ENCODE measurements at places on chromosomes 11 and 22.

GRCh38 chr22:35318346-35319215 is 18.9 kb downstream of the TOM1 start:
- DNase-seq = no peak

GRCh38 chr11:134584001-134584561 is 172.0 kb upstream of the B3GAT1 start:
- no peak for DNase-seq

DNA sequence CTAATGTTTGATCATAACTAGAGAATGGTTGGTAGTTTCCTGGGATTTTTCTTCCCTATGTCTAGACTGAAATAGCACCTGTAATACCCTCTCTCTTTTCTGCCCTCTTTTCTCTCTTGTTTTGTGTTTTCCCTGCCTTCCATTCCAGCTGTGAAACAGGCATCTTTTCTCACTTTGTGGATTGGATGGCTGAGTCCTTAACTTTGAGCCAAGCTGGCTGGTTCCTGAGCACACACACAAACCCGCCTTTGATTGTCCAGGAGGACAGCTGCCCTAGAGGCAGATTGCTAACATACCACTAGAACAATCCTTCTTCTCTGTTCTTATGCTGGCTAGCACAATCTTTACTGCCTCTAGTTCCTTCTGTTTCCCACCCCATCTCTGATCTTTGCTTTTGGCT is 17.7 kb downstream of the CTNND1 start:
- no peak for DNase-seq

DNA sequence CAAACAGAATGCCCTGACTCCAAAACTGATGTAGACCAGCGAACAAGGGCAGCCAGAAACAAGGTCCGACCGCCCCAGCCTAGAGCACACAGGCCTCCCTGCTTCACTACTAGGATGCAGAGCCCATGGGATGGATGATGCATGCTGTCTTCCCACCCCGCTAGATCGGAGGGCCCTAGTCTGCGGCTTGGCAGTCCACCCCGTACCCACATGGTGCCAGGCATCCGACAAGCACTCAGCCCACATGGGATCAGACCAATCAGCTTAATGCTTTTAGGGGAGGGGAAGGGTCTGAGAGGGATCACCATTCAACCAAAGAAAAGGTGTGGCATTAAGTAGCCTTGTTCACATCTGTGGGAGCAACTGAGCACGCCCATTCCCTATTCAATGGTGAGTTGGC is 30.6 kb downstream of the PISD start:
- DNase-seq = no peak

GRCh38 chr11:72088076-72088808 is 7.6 kb downstream of the LRRC51 start:
- DNase-seq = peak; percentile 36

- DNase-seq = peak; percentile 80
These were observed at the start of gene PGAP2 for GRCh38 chr11:3807909-3808860. TSS of gene PGAP2 (plus strand) at chr11:3808560. CDS start at chr11:3811260, 2,700 bp downstream.

DNA sequence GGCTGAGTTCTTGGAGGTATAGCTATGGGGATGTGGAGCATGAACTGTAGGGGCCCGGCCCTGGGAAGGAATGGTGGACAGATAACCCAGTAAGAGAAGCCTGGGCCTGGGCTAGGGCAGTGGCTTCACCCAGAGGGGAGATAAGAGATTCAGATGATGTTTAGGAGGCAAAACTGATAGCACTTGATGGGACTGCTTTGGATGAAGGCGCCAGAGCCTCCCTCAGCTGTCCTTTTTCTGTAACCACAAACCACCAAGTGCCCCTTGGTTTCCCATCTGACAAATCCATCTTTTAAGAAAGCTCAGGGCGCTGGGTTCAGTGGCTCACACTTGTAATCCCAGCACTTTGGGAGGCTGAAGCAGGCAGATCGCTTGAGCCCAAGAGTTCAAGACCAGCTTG is 23.4 kb downstream of the RELT start:
- DNase-seq = no peak

DNA sequence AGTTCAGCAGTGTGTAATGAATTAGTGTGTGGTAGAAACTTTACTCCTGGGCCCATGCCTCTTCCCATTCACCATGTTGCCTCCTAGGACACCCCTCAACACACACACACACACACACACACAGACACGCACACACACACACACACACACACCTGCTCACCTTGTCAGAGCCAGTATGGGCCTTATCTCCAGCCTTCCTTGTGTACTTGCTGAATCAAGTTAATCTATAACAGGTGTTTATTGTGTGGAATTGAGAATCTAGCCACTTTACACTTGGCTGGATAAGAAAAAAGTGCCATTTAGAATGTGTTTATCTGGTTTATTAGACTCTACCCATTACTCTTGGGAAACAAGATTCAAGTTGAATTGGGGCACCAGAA is 14.5 kb upstream of the ZDHHC13 start:
- DNase-seq = no peak

GRCh38 chr11:128457874-128458273 is 129.5 kb downstream of the ETS1 start:
- no peak for DNase-seq

DNA sequence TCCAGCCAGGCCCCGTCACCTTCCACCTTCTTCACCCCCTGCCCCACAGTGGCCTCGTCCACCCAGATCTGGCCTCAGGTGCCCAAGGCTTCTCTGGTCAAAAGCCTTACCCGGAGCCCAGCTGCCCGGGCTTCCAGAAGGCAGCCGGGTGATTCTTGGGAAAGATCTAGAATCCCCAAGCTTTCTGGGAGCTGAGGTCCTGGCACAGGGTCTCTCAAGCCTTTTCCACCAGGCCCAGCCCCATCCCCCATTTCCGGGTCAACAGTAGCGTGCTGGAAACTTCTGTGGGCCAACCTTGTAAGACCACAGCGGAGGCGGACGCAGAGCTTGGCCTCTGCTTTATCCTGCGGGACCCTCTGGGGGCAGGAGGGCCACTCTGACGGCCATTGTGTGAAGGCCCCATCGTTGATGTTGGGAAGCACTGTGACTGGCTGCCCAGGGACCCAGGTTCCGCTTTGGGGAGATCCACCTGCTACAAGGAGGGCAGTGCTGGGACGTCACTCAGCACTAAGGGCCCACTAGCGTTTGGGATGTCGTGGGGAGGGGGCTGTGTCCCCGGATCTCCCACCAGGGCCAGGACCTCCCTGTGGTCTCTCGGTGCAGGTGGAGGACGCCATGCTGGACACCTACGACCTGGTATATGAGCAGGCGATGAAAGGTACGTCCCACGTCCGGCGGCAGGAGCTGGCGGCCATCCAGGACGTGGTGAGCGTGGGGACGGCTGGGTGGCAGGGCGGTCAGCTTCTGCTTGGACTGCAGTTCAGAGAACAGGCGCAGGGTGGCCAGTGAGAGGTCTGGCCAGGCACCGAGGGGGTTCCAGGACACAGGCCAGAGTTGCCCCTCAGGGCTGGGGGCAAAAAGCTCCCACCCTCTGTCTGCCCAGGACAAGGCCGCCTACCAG is 11.5 kb downstream of the TSPAN32 start:
- no peak for DNase-seq

DNA sequence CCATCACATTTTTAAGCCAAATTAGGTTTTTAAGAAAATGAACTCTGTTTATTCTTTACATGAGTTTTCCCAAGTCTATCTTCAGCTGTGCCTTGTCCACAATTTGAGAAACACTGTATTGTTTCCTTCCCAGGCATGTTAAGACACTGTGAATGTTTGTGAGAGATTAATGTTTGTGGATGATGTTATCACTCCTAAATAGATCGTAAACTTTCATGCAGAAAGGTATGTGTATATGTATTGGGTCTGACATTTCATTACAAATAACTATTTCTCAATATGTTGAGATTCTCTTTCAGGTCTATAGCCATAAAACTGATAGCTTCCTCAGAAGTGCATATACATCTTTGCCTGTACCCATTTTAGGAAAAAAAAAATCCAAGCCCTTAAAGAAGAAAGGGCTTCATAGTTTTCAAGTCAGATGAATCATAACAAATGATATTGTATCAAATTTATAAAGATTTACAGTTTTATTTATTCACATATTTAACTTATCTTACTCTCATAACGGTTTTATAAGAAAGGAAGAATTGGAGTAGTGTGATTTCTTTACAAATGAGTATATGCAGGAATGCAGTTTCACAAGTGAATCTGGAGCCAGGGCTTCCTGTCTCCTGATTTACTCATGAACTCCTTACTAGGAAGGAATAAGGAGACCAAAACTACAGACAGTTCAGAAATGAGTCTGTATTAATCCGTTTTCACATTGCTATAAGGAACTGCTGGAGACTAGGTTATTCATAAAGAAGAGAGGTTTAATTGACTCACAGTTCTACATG is 11.2 kb downstream of the OR8D1 start:
- no peak for DNase-seq

DNA sequence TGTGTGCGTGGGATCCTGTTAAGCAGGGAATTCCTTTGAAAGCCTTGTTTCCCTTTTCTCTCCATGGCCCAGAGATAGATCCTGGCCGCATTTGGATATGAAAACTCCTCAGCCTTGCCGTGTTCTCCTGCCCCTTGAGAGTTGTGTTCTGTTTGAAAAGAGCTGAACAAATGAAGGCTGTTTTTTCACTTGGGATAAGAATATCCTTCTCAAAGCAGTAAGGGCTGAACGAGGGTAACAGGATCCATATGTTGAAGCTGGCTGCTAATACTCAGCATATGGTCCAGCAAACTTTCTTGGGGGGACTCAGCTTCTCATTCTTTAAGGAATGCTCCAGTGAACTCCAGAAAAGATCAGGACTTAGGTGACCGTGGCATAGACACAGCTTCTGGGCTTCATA is 114.5 kb upstream of the TTC12 start:
- no peak for DNase-seq

DNA sequence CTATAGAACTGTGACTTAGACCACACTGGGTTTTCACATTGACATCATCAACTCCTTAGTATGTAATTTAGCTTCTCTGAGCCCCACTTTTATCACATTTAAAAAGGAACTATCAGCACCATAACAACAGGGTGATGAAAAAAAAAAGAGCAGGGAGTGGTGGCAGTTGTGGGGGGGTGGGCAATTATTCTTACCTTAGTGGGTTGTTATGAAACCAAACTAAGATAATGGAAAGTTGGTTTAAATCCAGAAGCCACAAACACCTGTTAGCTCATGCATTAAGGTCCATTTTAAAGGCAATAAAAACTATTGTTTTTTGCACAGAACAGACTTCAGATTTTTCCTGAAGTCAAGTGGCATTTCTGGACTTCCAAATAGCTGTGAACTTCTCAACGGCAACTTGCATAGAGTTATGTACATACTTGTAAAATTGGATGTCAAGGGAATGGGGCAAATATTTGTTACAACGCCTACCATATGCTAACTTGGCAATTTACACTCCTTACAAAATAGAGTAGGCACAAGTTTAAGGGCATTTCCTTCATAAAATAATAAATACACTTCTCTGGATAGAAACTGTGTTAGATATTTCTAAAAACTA is 793.6 kb downstream of the DLG2 start:
- DNase-seq = no peak

DNA sequence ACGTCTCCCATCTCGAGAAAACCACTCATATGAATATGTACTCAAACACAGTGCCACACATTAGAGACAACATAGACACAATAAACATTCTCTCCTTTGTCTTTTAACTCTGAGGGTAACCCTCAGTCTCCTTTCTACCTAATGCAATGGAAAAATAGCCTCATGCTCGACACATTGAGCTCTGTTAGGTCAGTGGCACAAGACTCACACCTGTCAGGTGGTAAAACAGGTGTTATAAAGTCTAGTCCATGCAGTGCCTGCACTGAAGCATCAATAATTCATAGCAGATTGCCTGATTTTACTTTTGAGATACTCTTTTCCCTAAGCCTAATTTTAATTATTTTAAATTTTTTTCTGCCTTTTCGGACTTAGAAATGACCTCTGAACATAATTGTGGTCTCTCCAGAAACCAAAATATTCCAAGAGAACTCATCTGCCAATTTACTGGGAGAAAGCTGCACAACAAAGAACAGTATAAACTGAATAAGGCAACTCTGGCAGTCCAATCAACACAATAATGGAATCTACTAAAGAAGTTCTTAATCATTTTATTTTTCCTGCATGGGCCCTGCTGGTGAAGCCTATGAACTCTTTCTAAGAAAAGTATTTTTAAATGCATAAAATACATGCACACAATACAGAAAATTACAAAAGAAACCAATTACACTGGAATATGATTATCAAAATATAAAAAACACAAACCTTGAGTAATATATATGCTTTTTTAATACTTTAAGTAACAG is 9.9 kb downstream of the RDX start:
- no peak for DNase-seq

GRCh38 chr11:133966921-133967598 is 10.3 kb upstream of the IGSF9B start:
- DNase-seq = peak; percentile 91

GRCh38 chr11:58832056-58832645 is 12.4 kb downstream of the GLYATL2 start:
- DNase-seq = no peak

DNA sequence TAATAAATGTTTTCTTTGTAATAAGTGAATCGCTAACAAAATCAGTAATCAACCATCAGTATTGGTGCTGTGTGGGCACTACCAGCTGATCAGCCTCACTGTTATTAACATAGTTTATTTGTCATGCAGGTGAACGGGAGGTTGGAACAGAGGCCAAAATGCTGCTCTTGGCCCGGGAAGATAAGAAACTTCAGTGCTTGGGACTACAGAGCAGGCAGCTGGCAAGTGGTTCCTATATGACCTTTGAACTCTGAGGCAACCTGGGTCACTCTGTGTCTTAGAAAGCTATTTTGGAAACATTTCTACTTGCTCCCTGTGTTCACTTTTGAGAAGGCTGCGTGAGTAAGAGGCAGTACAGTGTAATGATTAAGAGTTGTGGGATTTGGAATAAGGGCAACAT is 36.5 kb upstream of the DNAJB13 start:
- DNase-seq = no peak

DNA sequence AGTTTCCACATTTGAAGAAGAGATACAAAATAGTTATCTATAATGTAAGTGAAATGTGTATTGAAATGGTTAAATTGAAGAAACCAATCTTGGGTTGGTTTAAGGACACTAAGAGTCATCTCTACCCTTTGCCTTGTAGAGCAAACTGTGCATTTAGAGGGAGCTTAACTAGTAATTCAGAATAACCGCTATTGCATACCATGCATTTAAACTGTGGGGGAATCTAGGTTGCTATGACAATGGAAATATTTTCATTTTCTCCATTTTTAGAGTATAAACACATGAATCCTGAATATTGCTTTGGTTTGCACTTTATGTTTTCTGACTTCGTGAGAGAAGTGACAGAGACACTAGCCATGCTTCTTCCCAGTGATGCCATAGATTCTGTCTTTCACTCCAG is 39.7 kb downstream of the FAT3 start:
- no peak for DNase-seq
